ENCODE measurements at places on chromosomes 1 and 21.

- no peaks in the 10 kb centered on the region for H3K36me3 ChIP-seq
- peaks cover 23% of the 10 kb centered on the region for H3K4me1 ChIP-seq
- H3K27ac ChIP-seq: no peak overlapping the region
- no peak for DNase-seq
These were observed 139.6 kb downstream of the TOMM20 start for GRCh38 chr1:234989019-234989418.

DNA sequence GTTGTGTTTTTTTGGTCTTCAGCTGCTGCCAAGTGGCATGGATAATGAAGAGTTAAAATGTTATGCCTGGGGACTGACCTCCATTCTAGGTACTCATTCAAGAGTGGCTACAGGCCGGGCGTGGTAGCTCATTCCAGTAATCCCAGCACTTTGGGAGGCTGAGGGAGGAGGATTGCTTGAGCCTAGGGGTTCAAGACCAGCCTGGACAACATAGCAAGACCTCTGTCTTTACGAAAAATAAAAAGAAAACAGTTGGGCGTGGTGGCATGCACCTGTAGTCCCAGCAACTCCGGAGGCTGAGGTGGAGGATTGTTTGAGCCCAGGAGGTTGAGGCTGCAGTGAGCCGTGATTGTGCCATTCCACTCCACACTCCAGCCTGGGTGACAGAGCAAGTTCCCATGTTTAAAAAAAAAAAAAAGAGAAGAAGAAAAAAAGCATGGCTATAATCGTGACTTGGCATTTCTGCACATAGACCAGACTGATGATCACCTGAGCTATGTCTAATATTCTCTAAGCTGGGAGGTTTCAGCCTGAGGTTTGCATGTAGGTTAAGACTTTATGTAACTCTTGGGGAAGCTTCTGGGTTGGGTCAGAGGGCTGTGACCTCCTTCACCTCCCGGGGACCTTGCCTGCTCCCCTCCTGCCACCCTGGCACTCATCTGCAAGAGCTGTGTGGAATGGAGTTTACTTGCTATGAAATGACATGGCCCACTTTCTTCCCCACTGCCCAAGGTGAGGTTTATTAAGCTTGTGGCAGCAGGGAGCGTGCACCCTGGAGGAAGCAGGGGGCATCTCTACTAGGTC is 51.3 kb downstream of the DHRS3 start:
- H3K4me3 ChIP-seq: no peak overlapping the region
- H3K36me3 ChIP-seq: peaks cover 17% of the 10 kb centered on the region
- no peak for DNase-seq
- H3K27me3 ChIP-seq: no peaks in the 10 kb centered on the region

GRCh38 chr1:230281556-230281955 is 144.6 kb downstream of the PGBD5 start:
- H3K27ac ChIP-seq: no peak overlapping the region
- H3K4me1 ChIP-seq: no peaks in the 10 kb centered on the region
- peaks cover 15% of the 10 kb centered on the region for H3K36me3 ChIP-seq
- no peak overlapping the region for H3K4me3 ChIP-seq

- no peak overlapping the region for H3K27ac ChIP-seq
- peaks cover 20% of the 10 kb centered on the region for H3K27me3 ChIP-seq
- H3K36me3 ChIP-seq: no peaks in the 10 kb centered on the region
- H3K4me1 ChIP-seq: peaks cover 12% of the 10 kb centered on the region
These were observed 14.2 kb upstream of the SLC44A3 start for GRCh38 chr1:94805912-94806311.

DNA sequence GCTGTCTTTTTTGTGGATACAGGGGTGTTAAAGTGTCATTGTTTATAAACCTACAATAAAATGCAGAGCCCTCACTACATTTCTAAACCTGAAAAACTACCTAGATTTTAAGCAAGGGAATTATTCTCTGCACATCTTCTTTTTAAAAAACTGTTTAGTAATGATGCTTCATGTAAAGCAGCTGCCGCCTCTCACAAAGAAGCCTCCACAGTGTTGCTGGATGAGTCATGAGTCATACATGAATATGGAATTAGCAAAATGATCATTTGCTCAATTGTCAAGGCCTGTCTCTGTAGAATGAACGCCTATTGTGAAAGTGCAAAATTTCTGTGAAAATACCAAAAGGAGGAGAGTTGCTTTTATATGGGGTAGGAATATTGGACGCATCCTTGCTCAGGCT is 259.5 kb upstream of the CHRM3 start:
- H3K36me3 ChIP-seq: no peaks in the 10 kb centered on the region
- no peak overlapping the region for H3K4me3 ChIP-seq
- H3K27ac ChIP-seq: no peak overlapping the region
- H3K4me1 ChIP-seq: no peaks in the 10 kb centered on the region

- H3K36me3 ChIP-seq: no peaks in the 10 kb centered on the region
- no peak overlapping the region for H3K4me3 ChIP-seq
- no peak for DNase-seq
These were observed 89.5 kb upstream of the ARHGEF16 start for GRCh38 chr1:3364983-3365382.

DNA sequence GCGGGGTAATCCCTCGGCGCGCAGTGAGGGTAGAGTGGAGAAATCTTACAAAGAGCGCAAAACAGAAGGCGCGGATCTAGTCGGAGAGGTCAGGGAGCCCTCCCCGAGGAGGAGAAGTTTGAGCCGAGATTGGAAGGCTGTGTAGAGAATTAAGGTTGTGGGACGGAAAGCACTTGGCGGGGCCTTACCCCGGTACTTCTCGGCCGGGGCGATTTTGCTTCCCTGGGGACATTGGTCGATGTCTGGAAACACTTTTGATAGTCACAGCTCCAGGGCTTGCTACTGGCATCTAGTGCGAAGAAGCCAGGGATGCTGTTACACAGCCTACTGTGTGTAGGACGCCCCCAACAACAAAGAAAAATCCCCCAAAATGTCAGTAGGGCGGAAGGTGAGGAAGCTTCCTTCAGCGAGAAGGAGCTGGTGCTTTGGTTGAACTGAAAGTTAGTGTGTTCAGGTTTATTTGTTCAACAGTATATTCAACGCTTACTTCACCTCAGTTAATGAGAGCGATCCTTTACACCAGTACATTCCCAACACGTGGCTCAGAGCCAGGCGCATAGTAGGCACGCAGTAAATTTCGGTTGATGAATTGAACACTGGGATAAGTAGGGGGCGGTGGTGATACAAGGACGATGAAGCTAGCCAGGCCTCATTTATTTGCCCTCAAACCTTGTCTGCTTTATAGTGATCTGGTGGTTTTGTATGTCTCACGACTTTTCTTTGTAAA is 807 bp downstream of the CEP85 start:
- H3K4me3 ChIP-seq: peak overlapping the region; percentile 94
- peak overlapping the region; percentile 88 for H3K27ac ChIP-seq
- peaks cover 36% of the 10 kb centered on the region for H3K4me1 ChIP-seq
- no peaks in the 10 kb centered on the region for H3K27me3 ChIP-seq

DNA sequence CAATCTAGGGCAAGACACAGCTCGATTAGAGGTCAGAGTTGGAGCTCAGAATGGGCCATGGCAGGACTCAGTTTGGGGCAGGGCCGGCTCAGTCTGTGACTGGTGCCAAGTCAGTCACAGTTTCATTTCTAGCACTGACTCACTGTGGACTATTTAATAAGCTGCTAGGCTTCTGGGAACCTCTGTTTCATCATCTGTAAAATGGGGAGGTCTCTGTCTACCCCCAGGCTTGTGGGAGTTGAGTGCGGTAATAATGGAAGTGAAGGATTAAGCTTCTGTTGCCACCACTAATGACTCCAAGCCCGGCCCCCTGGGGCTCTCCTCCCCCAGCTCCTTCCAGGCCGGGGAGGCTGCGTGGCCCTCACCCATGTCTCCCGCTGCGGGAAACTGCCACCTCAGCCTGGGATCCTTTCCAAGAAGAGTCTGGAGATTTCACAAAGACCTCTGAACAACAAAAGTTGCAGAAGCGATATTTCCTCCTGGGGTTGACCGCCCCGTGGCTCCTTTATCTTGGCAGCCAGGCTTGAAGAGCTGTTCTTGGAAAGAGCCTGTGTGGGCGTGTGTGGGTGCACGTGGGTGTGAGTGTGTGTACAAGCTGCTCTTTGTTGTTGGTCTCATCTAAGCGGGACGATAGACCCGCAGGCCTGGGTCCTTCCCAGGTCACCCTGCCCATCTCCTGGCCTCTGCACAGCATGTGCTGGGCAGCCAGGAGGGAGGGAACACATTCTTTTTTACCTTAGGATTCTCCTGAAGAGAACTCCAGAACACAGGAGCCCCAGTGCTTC is 29.1 kb downstream of the KNCN start:
- H3K36me3 ChIP-seq: no peaks in the 10 kb centered on the region
- peaks cover 15% of the 10 kb centered on the region for H3K4me1 ChIP-seq
- peaks cover 24% of the 10 kb centered on the region for H3K27me3 ChIP-seq
